GM20000 (cell line): ENCODE measurements at places on chromosomes 16 and 17.
A peak's percentile ranks its signal among the peaks of the same experiment; 100 is the strongest.

DNA sequence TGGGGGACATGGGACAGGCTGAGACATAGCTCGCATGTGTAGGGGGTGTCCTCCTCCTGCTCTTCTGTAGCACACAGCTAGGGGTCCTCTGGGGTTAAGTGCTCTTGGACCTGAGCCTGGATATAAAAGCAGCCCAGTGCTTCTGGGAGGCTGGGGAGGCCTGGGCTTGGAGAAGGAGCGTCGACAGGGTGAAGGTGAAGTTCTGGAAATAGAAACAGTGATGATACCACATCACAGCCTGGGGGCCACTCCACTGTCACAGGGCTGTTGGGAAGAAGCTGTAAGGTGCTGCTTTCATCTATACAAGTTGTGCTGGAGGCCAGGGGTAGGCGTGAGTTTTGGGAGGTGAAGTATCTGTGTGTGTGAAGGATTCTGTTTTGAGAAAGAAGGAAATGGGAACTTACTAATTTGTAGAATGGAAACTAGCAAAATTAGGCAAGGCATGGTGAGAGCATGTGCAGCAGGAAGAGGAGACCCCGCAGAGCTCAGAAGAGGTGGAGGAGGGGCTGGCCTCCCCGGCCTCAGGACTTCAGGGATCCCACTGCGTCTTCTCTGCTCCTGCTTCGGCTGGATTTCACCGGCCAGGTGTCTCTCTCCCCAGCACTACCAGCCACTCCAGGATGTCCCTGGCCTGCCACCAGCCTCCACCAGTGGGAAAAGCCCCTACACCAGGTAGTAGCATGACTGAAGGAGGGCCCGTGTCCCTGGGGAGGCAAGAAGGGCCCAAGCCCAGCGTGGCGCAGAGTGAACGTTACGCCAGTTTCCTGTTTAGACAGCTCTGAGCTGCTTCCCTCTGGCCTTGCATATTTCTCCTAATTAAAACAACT lies 19.4 kb downstream of the PLCG2 start:
- peak; percentile 70 for DNase-seq

DNA sequence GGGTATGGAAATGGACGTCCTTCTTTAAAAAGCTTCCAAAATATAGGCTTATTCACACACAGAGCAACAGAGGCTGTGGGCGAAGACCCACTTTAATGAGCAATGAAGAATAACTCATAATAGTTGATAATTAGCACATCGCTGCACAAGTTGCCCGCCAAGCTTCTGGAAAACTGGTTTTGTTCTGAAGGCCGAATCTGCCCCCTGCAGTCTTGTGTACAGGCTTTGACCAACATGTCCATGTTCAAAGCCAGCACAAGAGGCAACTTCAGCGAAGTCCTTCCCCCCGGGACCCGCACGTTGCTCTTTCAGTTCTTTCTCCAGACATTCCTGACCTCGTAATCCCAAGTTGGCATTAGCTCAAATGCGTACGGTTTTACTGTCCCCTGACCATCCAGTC lies 73.3 kb downstream of the IRX5 start:
- DNase-seq: no peak

- no peak for DNase-seq
Measured at GRCh38 chr17:82015311-82015971, 7.2 kb downstream of the CENPX start.

GRCh38 chr16:46618516-46618915 lies 2.7 kb downstream of the SHCBP1 start:
- DNase-seq: no peak
